T follicular helper cell (primary cell): ENCODE measurements at places on chromosomes 7 and 10.
A peak's percentile ranks its signal among the peaks of the same experiment; 100 is the strongest.

DNA sequence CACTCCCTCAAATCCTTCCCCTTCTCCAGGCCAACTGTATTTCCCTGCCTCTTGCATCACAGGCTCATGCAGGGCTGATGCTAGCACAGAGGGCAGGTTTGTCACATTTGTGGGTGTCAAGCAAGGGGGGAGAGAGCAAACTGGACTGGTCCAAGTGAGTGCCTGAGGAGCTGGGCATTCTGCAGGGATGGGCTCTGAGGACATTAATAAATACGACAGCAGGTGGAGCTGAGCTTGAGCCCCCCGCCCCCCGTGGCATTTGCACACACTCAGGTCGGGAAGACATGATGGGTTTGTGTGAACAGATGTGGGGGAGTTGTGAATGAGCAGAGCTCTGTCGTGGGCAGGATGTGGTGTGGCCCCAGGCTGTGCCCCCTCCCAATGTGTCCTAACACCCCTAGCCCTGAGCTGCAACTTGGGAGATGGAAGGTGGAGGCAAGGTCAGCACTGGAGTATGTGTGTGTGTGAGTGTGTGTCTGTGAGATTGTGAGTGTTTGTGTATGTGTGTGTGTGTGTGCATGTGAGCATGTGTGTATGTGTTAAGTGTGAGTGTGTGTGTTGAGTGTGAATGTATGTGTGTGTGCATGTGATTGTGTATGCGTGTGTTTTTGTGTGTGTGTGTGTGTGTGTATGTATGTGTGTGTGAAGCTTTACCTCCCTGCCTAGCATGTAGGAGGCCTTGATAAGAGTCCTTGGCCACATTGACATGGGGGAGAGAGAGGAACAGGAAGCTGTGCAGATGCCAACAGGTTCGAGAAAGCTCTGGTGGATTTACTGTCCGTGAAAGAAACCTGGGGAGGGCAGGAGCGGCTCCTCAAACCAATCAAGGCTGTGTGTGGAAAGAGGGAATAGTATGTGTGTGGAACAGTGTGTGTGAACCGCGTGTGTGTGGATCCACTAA lies 9.1 kb downstream of the RASSF4 start:
- DNase-seq, result no peak

GRCh38 chr10:7763929-7764328 lies 23.9 kb downstream of the KIN start:
- no peak for DNase-seq

- DNase-seq, result no peak
These were observed 98.4 kb upstream of the FZD1 start for GRCh38 chr7:91165846-91166230.

GRCh38 chr10:84838851-84839250 lies 510.5 kb downstream of the CCSER2 start:
- no peak for DNase-seq

- DNase-seq, result peak; percentile 18
These were observed 193.2 kb downstream of the MYOF start for GRCh38 chr10:93288679-93289634.

DNA sequence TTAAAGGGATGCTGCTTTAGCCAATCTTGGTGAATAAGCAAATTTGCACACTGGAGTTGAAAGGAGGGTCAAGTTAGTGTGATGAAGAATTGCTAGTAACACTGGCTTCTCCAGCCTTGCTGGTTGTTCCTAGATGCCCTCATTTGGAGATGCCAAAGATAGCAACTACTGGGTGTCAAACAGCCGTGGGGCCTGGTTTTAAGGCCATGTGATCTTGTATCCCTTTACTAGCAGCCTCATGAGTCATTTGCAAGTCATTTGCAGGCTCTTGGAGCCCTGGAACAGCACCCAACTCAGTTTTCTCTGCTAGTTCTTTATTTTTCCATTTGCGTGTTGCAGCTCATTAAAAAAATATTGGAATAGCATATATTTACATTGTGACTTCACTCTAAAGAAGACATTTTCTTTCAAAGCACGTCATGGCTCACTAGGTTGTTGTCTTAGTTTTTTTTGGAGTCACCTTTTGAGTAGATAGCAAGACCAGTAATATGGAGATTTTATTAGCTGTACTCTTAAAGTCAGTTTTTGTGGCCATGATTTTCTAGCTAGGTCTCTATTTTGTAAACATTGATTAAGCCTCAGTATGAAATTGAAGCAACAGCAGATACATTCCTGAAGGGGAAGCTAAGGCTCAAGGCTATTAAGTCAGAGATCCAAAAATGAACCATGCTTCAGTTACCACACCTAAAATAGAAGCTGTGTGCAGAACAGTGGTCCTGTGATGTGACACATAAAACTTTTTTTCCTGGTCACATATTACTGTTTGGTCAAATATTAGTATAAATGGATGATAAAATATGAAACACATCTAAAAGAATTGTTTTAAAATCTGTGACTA lies 1.3 kb downstream of the LSMEM1 start:
- DNase-seq, result no peak

DNA sequence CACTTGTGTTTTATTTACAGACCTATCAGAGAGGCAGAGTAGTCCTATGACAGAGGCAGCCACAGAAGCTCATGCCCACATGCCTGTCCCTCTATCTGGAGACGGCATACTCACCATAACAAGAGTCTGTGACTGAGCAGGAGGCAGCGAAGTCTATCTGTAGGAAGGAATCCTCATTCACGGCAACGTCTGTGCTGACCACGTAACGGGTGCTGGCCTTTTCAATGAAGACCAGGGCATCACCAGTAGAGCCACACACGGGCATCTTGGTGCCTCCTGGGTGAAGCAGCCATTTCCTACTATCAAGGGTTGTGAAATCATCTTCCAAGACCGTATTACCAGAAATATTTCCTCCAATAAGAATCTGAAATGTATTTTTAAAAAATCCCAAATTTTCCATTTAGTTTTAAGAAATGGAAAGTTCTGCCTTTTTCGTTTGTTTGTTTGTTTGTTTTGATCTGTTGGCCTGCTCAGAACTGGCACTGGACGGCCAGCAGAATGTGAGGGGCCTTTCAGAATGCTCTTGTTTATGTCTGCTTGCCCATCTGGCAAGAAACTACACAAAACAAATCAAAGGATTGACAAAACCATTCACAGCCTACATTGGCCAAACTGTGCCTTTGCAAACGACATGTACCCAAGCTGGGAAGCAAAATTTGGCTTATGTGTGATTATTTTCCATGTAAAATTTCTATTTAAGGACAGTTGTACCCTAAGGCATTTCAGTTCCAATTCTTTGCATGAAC lies 93.1 kb upstream of the SLC26A5 start:
- no peak for DNase-seq

DNA sequence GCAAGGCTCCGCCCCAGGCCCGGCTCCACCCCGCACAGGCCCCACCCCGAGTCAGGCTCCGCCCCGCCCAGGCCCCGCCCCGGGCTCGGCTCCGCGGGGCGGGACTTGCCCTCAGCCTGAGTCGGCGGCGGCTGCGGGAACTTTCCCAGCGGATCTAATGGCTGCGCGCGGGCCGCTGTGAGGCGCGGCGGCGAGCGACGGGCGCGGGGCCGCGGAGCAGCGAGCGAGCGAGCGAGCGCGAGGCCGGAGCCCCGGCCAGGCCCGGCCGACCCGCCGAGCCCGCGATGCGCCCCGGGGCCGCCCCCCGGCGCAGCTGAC lies at the start of gene INPP5A:
Gene INPP5A (plus strand): TSS at position 104 of the 318 bp plus-strand sequence. CDS start 310 bp downstream, outside the sequence.
- no peak for DNase-seq

GRCh38 chr7:39952374-39952773 lies 2.3 kb downstream of the CDK13 start:
- DNase-seq, result no peak
